Uterus (tissue), 4 donors: ENCODE measurements at places on chromosomes 1 and 21.

DNA sequence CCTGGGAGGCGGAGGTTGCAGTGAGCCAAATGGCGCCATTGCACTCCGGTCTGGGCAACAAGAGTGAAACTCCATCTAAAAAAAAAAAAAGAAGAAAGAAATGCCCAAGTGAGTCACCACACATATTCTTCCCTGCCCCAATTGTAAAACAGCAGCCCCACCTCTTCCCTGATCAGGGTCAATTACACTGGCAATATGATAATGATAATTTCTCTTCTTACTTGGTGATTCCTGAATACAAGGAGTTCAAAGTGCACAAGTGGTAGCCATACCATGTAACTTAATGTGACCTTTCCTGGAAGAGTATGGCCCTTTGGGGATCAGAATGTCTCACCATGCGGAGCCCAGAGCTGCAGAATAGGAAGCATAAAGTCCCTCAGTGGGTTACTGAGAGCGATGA lies 11.8 kb upstream of the CGN start:
- DNase-seq, result no peak

GRCh38 chr1:107940017-107940577 lies 24.9 kb downstream of the VAV3 start:
- DNase-seq, result no peak

DNA sequence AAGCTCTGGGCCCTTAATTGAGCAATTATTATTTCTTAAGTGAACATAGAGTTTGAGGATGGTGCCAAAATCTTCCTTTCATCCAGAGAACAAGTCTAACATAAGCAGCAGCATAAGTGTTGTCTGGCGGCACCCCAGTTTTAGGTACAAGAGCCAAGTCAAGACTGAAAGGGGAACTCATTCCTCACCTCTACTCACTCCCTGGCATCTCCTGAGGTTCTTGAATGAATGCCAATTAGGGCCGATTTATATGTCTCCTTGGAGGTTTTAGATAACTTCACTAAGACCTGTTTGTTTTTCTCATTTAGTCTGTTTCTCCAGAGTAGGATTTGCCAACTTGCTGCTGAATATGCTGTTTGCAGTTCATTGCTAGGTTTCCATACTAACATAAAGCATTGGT lies 42.6 kb upstream of the ADGRL2 start:
- DNase-seq, result no peak

DNA sequence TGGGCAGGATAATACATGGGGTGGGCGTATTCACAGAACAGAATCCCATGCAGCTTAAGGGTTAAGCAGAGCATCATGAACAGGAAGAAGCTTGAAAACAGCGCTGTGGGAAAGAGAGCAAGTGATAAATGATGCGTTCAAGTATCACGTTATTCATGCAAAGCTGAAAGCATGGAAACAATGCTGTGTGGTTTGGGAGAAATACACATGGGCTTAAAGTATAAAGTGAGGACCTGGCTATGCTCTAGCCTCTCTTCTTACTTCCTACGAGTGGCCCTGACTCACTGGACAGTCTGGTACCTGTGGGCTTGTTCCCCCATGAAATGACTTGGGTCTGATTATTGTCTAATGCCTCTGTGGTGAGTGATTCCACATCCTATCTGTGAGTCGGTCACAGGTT lies 25.7 kb downstream of the TMPRSS2 start:
- DNase-seq, result no peak

DNA sequence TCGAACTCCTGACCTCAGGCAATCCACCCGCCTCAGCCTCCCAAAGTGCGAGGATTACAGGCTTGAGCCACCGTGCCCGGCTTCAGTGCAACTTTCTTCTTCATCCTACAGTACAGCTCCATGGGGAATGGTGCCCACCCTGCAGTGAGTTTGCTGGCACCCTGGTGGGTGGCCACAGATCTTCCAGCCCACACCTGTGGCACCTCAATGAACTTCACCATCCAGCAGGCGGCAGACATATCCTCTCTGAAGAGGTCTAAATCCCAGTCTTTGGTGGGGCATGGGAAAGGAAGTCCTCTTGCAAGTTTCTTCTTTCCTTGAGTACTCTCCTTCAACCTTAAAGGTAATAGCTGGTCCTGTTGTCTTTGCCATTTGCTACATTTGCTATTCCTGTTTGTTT lies 18.1 kb upstream of the ZBTB8A start:
- DNase-seq, result no peak

DNA sequence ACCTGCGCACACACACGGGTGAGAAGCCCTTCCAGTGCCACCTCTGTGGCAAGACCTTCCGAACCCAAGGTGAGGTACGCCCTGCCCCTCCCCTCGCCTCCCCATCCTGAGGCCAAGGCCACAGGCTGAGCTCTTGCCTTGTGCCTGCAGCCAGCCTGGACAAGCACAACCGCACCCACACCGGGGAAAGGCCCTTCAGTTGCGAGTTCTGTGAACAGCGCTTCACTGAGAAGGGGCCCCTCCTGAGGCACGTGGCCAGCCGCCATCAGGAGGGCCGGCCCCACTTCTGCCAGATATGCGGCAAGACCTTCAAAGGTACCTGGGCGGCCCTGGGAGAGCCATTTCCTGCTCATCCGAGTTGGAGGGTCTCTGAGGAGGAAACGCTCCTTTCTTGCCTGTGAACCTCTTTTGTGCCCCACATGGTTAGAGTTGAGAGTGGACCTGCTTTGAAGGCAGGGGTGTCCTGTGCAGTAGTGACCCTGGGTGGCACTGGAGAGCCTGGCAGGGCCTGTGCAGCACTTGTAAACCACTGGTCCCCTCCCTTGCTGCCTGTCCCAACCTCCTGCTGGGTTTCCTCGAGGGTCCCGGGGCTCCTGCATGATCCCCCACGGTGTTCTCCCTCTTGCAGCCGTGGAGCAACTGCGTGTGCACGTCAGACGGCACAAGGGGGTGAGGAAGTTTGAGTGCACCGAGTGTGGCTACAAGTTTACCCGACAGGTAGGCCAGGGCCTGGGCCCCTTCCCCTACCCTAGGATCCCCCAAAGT lies 8.5 kb downstream of the ZBTB48 start:
- no peak for DNase-seq

DNA sequence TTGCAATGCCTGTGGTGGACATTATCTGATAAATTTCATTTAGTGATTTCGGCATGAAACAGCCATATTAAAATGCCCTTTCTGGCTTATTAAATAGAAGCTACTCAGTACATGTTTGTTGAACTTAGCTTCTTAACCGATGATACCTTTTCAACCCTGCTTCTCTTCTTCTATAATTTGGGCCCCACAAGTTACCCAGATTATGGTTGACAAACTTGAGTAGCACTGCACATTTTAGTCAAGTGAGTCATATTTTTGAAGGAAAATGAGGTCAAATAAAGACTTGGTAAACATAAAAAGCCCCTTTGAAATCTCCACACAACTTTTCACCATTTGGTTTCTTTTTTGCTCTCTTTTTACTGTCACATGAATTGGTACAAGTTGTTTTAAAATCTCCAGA lies 33.8 kb downstream of the GIPC2 start:
- DNase-seq, result no peak

- no peak for DNase-seq
Measured at GRCh38 chr1:59605184-59605583, 209.6 kb upstream of the HOOK1 start.

DNA sequence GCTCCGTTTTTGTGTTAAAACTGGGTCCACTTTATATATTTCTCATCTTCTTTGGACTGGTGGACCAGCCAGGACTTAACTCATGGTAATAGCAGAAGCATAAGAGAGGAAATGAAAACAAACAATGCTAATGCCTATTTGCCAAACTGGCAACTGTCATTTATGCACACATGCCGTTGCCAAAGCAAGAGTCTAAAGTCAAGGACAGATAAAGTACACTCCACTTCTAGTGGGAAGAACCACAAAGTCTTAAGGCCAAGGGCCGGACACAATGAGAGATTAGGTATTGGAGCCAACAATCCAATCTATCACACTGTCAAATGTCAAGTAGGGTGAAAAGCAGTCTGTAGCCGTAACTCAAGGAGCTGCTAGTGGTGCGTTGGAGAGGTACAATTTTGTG lies 157.7 kb downstream of the LYPLAL1 start:
- DNase-seq, result no peak

GRCh38 chr1:152515434-152515783 lies 1.1 kb downstream of the CRCT1 start:
- no peak for DNase-seq

DNA sequence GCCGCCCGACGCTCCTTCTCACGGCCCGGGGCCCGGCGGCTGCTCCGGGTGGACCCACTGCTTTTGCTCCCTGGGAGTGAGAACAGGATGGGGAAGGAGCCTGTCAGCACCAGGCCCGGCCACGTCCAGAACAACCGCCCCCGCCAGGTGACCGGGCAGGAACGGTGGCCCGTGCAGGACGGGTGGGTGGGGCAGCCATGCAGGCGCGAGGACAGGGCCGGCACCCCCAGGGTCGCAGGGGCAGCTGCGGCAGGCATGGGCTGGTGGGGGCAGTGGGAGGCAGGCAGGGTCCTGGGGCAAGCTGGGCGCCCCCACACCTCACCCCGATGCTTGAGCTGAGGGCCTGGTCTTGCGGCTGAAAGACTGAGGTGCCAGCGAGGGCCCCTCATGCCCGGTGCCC lies 5.4 kb downstream of the TAS1R3 start:
- DNase-seq, result no peak

- no peak for DNase-seq
Measured at GRCh38 chr1:222787729-222788128, 27.1 kb upstream of the DISP1 start.

DNA sequence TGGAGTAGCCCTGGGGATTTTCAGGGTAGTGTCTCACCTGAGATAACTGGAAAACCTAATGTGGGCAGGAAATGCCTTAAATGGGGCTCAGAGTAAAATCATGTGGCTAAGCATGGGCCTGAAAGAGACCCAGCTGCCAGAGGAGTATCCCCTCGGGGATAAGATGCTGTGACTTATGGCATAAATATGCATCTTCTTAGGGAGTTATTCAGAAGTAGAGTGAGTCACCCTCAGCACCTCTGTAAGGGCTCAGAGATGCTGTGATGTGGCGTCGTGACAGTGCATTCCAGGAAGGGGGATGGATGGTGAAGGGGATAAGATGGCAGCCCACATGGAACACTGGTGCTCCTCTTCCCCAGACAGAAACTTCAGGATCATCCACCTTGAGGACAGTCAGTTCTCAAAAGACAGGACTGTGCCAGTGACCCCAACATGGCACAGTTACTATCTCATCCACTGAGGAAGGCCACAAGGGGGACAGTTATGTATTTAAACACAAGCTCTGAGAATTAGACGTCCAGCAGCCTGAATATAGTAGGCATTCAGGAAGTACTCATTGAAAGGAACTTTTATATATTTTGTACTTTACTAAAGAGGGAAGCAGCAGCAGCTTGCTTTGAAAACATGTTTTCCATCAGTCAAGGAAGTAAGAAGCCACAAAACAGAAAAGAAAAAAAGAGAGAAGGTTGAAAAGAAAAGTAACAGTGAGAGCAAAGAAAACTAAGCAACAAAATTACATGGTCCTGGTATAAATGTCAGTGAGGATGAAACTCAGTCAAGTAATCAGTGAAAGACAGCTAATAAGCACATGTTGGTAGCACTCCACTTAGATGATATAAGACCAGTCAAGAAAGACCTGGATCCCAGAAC lies 8.3 kb downstream of the IL24 start:
- DNase-seq, result no peak

GRCh38 chr1:168348146-168348709 lies 67.6 kb downstream of the TBX19 start:
- DNase-seq, result no peak

- no peak for DNase-seq
Measured at GRCh38 chr1:8161546-8162105, 135.5 kb upstream of the ERRFI1 start.

GRCh38 chr1:10625554-10625953 lies 150.8 kb downstream of the PEX14 start:
- DNase-seq, result peak; percentile 11

DNA sequence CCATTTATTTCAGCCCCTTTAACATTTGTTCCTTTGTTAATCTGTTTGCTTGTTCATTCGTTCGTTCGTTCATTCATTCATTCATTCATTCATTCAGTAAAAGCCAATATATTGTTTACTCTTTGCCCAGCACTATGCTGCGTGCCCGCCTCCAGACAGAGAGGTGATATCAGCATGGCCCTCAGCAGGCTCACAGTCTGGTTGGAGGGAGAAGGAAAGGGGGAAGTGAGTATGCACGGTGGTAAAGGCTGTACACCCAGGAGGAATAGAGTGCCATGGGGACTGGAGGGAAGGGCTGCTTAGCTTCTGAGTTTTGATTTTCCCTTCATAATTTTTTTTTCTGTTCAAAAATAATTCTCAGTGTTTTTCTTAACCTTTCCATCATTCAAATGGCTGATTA lies 144.7 kb downstream of the NOS1AP start:
- no peak for DNase-seq

DNA sequence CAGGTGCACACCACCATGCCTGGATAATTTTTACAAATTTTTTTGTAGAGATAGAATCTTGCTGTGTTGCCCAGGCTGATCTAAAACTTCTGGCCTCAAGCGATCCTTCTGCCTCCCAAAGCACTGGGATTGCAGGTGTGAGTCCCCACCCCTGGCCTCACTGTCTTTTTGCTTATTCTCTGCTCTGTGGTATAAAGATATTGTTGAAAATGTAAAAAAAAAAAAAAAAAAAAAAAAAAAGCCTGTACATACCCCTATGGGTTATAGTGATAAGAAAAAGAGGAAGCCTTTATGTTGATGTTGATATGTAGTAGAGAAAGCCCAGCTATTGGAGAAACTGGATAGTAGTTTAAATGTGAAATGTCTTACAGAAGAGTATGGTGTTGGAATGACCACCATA lies 125.8 kb downstream of the XPR1 start:
- DNase-seq, result no peak

DNA sequence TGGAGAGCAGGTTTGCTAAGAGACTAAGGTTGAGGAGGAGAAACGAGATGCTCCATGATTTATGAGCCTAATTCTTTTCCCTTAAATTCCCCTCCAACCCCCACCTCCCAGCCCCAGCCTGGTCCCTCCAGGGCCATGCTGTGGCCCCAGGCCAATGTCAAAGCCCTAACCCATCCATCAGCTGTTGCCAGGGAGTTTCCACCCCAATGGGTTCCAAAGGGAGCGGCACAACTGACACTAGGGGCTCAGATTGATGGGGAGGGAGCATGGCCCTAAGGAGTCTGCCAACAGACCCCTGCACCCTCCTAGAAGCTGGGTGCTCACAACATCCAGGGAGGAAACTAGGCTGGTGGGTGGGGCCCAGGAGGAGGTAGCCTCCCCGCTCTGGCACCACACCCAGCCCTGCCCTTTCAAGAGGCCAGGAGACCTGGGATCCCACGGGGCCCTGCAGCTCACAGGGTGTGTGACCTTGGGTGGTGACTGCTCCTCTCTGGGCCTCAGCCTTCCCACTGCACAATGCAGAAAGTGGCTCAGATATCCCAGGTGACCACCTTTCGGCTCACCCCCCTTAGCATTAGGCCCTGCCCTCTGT lies 12.9 kb downstream of the AHDC1 start:
- DNase-seq, result peak; percentile 31

GRCh38 chr1:190168893-190169280 lies 308.8 kb downstream of the BRINP3 start:
- DNase-seq, result no peak

- peak; percentile 13 for DNase-seq
Measured at GRCh38 chr1:230280054-230280795, 145.9 kb downstream of the PGBD5 start.

- DNase-seq, result no peak
Measured at GRCh38 chr1:181794332-181794731, 267.2 kb downstream of the ZNF648 start.

GRCh38 chr1:95636897-95637296 lies 402.9 kb downstream of the RWDD3 start:
- no peak for DNase-seq
